Hematopoietic multipotent progenitor cell treated with erythropoietin and hydrocortisone succinate and interleukin-3 and kit ligand, for 15 days (in vitro differentiated cells): ENCODE measurements at places on chromosomes 7 and 10.

DNA sequence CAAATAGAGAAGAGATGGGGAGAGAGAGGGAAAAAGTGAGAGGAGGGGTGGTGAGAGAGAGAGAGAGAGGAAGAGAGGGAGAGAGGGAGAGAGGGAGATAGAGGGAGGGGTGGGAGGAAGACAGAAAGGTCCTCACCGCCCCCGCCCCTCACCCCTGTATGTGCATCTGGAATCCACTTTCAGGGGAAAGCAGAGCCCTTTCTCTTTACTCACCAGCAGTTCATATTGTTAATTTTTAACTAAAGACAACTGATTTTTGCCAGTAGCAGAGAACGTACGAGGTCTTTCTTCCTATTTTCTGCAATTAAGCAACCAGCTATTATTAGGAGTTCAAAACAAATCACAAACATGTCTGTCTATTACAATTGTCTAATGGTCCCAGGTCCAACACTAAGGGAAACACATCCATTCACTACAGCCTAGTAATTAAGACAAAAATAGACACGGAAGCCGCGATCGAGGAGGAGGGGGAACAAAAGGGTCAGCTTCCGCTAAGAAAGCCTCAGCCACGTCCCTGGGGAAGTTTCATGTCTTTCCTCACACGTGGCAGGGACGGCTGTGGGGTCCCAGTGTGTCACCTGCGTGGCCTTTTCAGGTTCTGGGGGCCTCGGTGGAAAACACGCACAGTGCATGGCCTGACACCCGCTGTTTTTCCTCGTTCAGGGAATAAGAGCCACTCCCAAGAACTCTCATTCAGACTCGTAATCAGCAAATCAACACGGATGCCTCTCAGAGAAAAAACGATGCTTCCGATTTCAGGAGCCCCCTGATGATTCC lies 572.0 kb downstream of the PTPRN2 start:
- DNase-seq = no peak

- DNase-seq = no peak
Observed at GRCh38 chr7:26167303-26167934, 15.4 kb downstream of the NFE2L3 start.

- DNase-seq = no peak
Observed at GRCh38 chr10:24206334-24206733, 2.6 kb upstream of the KIAA1217 start.

DNA sequence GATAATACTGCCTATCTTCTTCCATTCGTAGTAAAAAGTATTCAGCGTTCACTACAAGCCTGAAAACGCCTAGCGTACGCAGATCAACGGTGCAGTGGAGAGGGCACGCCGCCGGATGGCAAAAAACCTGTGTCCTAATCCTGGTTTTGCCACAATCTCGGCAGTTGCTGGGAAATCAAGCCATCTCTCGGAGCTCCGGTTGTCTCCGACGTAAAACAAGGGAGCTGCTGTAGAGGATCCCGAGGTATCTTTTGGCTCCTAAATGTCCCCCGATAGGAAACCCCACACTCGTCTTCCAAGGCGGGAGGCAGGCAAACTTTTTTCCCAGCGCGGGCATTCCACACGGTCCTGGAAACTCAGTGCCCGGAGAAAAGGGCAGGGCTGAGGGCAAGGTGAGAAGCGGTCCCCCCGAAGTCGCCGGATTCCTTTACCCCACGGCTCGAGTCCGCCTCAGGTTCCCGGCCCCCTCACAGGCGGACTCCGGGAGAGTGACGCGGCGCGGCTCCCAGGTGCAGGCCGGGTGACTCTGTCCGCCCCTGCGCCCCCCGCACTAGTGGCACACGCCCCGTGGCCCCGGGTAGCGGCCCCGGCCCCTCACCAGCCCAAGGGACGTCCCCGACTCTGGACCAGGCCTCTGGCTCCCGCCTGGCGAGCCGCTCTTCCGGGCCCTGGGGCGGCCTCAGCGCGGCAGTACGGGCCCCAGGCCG lies 649 bp downstream of the IDE start:
- peak; percentile 45 for DNase-seq

DNA sequence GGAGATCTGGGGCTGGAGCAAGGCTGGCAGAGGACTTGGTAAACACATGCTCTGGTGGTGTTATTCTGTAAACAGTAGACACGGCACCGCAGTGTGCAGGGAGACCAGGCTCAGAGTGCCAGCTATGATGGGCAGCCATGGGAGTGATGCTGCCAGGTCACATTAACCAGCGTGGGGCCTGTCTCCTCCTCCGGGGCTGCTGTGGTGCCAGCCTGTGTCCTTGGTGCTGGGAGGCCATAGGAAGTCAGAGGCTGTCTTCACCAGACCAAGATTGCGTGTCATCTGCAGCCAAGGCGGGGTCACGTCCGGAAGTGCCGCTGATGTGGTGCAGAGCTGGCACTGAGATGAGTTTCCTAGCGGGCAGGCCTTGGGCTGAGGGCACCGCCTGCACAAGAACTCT lies 236.0 kb downstream of the GLRX3 start:
- no peak for DNase-seq

GRCh38 chr10:48579251-48579960 lies 25.5 kb downstream of the ARHGAP22 start:
- no peak for DNase-seq

- DNase-seq = no peak
Observed at GRCh38 chr7:29287366-29287765, 92.8 kb downstream of the CHN2 start.
